ENCODE measurements at places on chromosomes 7 and 10. TPM values are rescaled to one million over a fixed set of nuclear protein-coding genes. Genes with fewer than 3 reads are reported as not detected.

Gene TSPAN13
- 2.5 TPM for total RNA-seq

Gene NKX1-2
- not detected for total RNA-seq

Gene CTNNA3
- total RNA-seq = 5.7 TPM

Gene RPS24
- 890 TPM for total RNA-seq

Gene SLC18A3
- total RNA-seq = not detected

Gene FAM237B
- not detected for total RNA-seq

Gene FAM180A
- total RNA-seq = not detected

Gene TRPV6
- 0.16 TPM for total RNA-seq

Gene FANK1
- total RNA-seq = 4.7 TPM

- no peak for ATAC-seq
Measured at GRCh38 chr7:105391429-105391828, 2.7 kb upstream of the SRPK2 start.

DNA sequence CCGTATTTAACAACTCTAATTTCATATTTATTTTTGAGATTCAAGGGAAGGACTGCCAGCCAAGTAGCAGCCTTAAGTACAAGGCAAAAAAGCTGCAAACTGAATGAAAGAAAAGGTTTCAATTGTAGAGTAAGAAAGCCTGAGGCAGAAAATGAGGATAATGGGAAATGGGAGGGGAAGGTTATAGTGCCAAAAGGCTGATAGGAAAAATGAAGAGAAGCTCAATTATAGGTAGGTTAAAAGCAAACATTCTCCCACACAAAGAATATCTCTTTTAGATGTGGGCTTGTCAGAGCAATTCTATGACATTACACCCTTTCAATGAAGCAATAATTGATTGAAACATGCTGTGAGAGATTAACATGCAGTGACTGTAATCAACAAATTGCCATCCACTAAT, 175.3 kb downstream of the RAPGEF5 start:
- ATAC-seq = no peak

DNA sequence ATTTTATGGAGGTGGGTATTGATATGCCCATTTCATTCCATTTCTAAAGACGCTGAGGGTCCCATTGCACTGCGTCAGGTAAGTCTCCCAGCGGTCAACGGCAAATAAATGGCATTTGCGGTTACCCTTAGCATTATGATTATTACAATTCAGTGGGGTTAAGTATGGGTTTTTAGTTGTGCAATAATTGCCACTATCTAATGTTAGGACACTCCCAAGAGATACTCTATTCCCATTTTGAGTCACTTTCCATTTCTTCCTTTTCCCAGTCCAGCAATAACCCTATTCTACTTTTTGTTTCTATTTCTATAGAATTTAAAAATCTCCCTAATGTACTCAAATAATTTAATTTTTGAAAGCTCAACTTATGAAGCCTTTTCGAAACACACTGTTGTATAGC, 4.0 kb downstream of the SLC35B4 start:
- no peak for ATAC-seq

- no peak for ATAC-seq
Measured at GRCh38 chr10:123552760-123553554, 113.2 kb upstream of the GPR26 start.

DNA sequence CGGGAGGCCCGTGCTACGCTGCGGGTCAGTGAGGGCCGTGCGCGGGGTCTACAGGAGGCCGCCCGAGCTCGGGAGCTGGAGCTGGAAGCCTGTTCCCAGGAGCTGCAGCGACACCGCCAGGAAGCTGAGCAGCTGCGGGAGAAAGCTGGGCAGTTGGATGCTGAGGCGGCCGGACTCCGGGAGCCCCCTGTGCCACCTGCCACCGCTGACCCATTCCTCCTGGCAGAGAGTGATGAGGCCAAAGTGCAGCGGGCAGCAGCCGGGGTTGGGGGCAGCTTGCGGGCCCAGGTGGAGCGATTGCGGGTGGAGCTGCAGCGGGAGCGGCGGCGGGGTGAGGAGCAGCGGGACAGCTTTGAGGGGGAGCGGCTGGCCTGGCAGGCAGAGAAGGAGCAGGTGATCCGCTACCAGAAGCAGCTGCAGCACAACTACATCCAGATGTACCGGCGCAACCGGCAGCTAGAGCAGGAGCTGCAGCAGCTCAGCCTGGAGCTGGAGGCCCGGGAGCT, 7.0 kb downstream of the LZTS2 start:
- ATAC-seq = no peak

- no peak for ATAC-seq
Measured at GRCh38 chr10:57017356-57018037, 656.4 kb upstream of the ZWINT start.

- no peak for ATAC-seq
Measured at GRCh38 chr7:42164881-42165428, 72.1 kb downstream of the GLI3 start.

- ATAC-seq = peak; percentile 81
Measured at GRCh38 chr7:142557971-142558582, 191.2 kb upstream of the PRSS1 start.

DNA sequence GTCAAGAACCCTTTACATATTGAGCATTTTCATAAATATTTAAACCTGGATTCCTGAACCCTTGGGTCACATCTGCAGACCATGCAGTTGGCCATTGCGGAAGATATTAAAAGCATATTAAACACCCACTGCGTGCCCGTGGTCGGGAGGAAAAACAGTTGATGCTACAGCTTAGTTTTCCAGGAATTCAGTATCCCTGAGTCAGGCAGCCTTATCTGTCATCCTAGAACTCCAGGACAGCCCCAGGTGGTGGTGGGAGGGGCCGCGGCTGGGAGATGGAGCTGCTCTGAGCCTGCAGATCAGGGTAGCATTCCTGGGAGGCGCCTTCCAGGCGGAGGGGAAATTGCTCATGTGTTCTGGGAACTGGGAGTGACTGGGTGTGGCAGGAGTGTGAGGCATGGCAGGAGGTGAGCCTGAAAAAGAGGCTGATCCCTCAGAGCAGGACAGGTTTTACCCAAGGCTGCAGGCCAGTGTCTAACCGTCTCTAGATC, 222.9 kb upstream of the SH2B2 start:
- ATAC-seq = no peak

GRCh38 chr7:4820405-4820966, 41.3 kb downstream of the PAPOLB start:
- no peak for ATAC-seq
